ENCODE measurements at places on chromosomes 2 and 18.

DNA sequence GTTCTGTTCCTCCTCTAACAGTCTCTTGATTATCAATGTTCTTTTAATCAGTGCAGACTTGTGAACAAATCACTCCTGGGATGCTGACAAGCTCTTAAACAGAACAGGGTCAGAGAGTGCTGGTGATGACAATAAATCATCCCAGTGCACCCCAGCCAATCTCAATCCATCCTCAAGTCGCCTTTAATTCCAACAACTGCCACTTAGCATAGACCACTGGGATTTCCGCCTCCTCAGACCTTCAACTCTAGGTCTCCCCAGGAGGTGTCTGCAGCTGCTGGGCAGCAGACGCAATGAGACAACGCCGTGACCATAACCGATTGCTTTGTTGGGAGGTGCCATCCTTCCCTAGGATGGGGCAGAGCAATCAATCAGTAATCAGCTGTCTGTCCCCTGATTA, 184.2 kb upstream of the ACAA2 start:
- no peak for DNase-seq

DNA sequence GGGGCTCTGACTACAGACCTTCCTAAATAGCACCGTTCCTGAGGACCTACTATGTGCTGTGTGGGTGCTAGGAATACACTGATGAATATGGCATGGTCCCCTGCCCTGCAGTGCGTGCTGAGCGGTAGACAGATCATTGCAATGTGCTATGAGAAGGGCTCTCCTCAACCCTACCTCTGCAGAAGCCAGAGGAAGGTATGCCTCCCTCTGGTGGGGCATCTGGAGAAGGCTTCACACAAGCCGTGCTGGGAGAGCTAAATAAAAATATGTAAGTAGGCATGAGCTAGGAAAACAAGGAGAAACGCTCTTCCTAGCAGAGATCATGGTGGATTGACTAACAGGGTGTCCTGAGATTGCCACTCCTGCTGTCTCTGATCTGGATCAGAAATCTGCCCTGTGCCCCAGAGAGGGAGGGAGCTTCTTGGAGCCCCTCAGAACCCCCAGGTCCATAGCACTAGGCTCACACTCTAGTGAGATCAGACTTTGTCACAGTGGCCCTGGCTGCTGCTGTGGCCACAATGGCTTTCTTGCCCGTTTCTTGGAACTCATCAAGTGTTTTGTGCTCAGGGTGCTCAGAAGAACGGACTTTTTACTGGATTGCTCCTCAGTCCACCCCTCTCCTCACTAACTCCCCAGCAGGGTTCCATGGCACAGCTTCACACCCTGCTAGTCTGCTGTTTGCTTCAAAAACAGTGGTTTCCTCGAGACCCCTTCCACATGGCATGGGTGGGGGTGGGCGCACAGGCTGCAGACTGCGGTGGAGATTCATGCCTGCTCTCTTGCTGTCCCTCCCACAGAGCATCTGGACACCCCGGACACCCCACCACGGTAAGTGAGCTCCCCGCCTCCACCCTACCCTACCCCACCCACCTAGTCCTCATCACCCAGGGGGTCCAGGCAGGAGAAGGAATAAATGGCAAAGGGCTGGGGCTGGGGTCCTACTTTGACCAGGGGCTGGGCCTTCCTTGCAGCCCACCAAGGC, 14.2 kb downstream of the SIGLEC15 start:
- peak; percentile 38 for DNase-seq

DNA sequence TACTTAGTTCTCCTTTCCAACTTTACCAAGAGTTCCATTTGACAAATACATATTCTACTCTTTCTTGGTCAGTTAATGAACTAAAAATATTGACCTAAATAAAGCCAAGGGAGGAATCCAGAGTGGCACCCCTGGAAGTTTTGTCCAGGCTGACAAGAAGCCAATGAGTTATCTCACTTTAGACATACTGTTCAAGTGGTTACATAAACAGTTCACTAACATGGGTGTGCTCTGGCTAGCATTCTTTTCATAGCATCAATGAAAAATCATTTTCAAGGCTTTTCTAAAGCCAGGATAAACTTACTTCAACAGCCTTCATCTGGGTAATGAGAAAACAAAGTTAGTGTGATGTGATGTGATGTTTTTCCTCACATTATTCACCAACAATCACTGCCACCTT, 649.4 kb downstream of the TDRD15 start:
- no peak for DNase-seq

GRCh38 chr2:126932529-126932928, 33.8 kb downstream of the TEX51 start:
- no peak for DNase-seq

- DNase-seq: peak; percentile 31
Observed at GRCh38 chr2:7031547-7032245, 114.5 kb downstream of the RNF144A start.

DNA sequence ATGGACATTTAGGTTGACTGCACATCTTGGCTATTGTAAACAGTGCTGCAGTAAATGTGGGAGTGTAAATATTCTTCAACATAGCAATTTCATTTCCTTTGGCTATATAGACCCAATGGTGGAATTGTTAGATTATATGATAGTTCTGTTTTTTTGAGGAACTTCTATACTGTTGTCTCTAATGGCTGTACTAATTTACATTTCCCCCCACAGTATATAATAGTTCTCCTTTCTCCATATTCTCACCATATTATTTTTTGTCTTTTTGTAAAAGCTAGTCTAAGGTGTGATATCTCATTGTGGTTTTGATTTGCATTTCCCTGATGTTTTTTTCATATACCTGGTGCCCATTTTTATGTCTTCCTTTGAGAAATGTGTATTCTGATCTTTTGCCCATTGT, 13.0 kb downstream of the EIF5B start:
- no peak for DNase-seq

- no peak for DNase-seq
Observed at GRCh38 chr18:4599312-4599711, 144.2 kb upstream of the DLGAP1 start.

DNA sequence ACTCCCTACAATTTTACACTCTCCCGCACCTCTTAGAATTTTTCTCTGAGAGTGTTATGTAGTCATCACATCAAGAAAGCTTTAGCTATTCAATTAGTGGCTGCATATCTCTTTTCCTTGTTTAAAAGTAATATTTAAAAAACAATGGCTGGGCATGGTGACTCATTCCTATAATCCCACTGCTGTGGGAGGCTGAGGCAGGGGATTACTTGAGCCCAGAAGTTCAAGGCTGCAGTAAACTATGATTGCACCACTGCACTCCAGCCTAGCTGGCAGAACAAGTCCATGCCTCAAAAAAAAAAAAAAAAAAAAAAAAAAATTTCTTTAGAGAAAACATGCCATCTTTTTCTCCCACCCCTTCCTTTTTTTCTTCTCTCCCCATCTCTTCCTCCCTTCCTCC, 44.3 kb downstream of the AQP4 start:
- DNase-seq: no peak

GRCh38 chr2:234953116-234954031, 1.6 kb downstream of the SH3BP4 start:
- DNase-seq: no peak

- no peak for DNase-seq
Observed at GRCh38 chr2:122999821-123000220, 1025.3 kb upstream of the CNTNAP5 start.

- DNase-seq: no peak
Observed at GRCh38 chr2:108877506-108877905, 90.9 kb downstream of the CCDC138 start.

- no peak for DNase-seq
Observed at GRCh38 chr2:98216616-98217015, 129.6 kb upstream of the CNGA3 start.

DNA sequence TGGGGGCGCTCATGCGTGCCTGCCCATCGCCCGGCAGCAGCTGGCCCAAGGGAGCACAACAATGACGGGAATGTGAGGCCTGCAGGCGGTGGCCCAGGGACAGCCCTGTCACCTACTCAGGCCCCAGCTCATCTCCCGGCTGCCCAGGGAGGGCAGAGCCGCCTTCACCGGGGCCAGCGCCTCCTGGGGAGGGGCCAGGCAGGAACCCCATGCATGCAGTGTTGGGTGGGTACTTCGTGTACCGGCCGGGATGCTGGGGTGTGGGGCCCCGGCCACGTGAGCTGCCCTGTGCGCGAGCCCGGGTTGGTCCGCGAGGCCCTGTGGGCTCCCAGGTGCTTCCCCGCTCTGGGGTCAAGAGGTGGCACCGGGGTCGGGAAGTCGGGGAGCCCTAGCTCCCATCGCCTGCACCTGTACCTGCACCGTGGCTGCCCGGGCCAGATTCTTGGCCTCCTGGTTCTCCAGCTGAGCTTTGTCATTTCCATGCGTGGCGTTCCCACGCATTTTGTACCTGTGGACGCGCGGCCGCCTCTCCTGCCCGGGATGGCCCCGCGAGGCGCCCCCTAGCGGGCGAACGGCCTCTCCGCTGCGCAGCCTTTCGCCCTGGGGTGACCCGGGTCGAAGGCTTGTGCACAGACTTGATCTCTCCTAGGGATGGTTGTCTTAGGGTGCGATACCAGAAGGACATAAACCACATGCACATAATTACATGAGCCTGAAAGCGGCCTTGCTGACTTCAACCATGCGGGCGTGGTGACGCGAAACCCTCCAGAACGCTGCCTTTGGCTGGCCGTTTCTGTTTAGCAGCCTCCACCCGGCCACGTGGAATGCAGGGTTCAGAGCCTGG, 950 bp downstream of the KLHL30 start:
- no peak for DNase-seq

DNA sequence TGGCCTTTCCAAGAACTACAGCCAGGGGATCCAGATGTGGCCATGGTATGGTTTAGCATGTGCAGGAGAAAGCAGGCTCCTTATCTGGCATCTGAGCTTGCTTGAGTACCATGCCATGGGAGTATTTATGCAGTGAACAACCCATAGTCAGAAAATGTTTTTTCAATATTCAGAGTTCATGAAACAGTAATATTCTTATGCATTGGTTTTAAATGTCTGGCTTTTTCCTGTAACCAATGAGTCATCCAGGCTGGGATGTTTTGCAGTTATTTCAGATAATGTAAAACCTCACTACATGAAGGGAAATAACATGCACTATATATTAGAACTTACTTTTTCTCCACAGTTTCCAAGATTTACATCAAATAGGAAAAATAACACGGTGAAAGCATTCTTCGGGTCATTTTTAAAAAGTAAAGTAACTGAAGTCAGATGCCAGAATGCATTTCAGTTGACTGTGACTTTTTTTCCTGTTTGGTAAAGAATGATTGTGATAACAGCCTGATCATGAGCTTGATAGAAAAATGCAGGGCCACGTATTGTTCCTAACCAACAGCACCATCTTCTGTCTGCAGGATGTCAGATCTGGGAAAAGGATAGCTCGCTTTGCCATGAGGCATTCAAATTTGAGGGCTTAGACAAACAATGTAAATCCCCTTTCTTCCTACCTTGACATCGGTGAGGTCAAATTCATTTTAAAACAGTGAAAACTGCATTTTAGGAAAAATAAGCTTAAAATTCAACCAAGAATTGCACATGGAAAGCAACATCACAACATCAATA, 152.8 kb downstream of the DSC3 start:
- DNase-seq: no peak

DNA sequence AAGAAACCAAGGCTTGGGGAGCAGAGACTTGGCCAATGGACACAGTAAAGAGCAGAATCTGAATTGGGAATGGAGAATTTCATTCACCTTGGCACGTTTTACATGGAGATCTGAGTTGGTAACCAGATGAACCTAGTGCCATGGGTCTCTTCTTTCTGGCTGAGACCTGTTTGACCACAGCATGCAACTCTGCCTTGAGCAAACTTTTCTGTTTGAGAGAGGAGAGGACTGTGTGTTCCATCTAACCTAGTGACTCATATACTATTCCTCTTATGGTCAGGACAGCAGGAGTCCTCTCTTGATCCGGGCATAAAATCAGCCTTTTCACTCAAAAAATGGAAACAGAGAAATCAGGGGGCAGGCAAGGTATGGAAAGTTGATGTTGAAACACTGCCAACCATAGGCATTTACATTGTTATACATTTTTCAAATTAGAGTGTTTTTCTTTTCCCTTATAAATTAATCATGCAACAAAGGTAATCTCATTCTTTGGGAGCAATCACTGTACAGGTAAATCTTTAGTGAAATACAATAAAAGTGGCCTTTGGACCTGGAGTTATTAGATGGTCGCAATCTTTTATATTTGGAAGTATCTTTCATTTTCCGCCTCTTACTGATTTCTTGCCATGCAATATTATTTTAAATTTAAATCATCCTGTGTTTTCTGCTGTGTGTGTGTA, 86.7 kb downstream of the NRP2 start:
- DNase-seq: no peak

DNA sequence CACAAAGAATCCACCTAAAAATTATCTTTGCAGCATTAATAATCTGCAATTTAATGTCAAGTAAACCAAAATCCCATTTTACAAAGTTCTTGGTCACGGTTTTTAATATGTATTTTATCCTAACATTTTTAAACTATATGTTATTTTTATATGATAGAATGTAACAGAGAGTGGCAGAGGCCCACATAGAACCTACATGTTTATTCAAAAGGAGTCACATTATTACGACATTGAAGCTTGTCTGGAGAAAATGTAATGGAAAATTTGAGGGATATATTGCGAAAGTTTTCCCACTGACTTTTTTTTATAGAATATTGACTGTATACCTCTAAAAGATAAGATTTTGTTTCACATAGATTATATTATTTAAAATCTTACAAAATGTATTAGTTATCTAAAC, 89.7 kb upstream of the COL3A1 start:
- DNase-seq: no peak

DNA sequence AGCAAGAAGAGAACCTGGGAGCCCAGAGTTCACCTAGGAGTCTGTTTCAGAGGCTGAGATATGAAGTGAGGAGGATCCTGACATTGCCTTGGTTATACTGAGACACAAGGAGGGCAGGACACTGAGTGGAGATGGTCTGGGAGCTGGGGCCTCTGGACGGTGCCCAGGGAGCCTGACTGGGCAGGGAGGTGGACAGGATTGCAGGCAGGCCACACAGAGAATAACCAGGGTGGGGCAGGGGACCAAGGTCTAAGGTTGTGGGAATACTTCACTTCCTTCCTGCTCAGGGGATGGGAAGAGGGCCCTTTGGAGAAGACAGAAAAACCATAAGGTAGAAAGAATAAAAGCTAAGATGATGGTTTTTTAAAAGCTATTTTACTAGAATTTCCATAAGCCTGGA, 18.7 kb downstream of the EDAR start:
- no peak for DNase-seq

- no peak for DNase-seq
Observed at GRCh38 chr2:229947544-229947943, 25.2 kb downstream of the FBXO36 start.

Data from CD14-positive monocyte (primary cell).